ENCODE measurements at places on chromosomes 7 and 10. TPM values are rescaled to one million over a fixed set of nuclear protein-coding genes. Genes with fewer than 3 reads are reported as not detected.
A peak's percentile ranks its signal among the peaks of the same experiment; 100 is the strongest.

Gene AOAH
- total RNA-seq: 10.8 TPM

Gene LIPM
- not detected for total RNA-seq

Gene NXPH1
- not detected for total RNA-seq

Gene DPP6
- 0.98 TPM for total RNA-seq

Gene NPC1L1
- 0.29 TPM for total RNA-seq

- DNase-seq: no peak
- no peak overlapping the region for H3K27ac ChIP-seq
- peaks cover 22% of the 10 kb centered on the region for H3K36me3 ChIP-seq
Measured at GRCh38 chr7:849781-850180, 17.5 kb downstream of the SUN1 start.

DNA sequence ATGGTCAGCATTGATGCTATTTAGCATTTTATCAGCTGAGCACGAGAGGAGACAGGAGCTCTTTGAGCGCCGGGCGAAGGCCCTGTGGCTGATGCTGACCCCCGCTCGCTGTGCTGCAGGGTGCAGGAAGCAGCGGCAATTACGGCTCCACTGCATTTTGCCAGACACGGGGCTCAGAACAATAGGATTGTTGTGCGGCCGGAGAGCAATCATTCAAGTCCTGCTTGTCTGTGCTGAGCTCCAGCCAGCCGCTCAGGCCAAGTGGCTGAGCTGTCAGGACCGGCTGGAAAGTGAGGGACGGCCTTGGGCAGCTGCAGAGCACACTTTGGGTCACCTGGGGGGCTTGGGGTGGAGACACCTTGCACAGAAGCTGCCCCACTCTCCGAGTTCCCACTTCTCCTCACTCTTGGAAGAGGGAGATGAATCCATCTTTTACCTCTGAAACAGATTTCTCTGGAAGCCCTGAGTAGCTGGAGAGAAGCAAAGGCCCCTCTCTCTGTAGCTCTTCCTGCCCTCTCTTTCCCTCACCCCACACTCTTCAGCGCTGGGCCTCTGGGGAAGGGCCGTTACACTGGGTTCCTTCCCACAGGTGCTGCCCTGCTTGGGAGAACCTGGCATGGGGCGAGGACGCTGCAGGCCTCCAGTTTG lies 17.3 kb upstream of the ADARB2 start:
- no peaks in the 10 kb centered on the region for H3K4me1 ChIP-seq
- H3K27me3 ChIP-seq: peaks cover 9% of the 10 kb centered on the region
- H3K36me3 ChIP-seq: no peaks in the 10 kb centered on the region
- DNase-seq: no peak
- H3K4me3 ChIP-seq: no peak overlapping the region

GRCh38 chr7:15128716-15129115 lies 226.2 kb upstream of the DGKB start:
- H3K27me3 ChIP-seq: no peaks in the 10 kb centered on the region
- H3K4me3 ChIP-seq: no peak overlapping the region
- H3K27ac ChIP-seq: no peak overlapping the region
- no peak for DNase-seq
- H3K4me1 ChIP-seq: no peaks in the 10 kb centered on the region

- peaks cover 1% of the 10 kb centered on the region for H3K4me1 ChIP-seq
- H3K27me3 ChIP-seq: no peaks in the 10 kb centered on the region
- H3K27ac ChIP-seq: no peak overlapping the region
- H3K36me3 ChIP-seq: no peaks in the 10 kb centered on the region
Measured at GRCh38 chr10:91683975-91684374, 51.1 kb upstream of the PPP1R3C start.

DNA sequence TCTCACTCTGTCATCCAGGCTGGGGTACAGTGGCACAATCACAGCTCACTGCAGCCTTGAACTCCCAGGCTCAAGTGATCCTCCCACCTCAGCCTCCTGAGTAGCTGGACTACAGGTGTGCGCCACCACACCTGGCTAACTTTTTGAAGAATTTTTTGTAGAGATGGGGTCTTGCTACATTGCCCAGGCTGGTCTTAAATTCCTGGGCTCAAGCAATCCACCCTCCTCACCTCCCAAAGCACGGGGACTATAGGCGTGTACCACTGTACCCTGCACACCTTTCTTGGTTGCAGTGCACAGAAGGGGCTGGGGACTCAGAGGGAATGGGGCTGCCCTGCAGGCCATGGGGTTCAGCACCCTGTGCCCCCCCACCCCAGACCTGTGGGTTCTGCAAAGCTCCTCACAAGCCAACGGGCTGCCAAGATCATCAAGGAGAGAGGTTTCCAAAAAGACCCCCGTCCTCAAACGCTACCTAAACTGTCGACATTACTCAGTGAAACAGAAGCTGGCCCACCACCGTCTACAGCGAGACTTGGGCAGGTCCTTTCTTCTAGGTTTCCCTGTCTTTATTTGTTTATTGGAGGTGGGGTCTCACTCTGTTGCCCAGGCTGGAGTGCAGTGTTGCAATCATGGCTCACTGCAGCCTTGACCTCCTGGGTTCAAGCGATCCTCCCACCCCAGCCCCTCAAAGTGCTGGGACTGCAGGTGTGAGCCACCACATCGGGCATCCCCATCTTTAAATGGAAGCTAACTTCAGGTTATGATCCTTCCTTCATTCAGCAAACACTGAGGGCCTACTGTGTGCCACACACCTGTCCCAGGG lies 26.6 kb upstream of the ELFN1 start:
- H3K36me3 ChIP-seq: no peaks in the 10 kb centered on the region
- H3K27ac ChIP-seq: no peak overlapping the region
- no peak for DNase-seq
- no peaks in the 10 kb centered on the region for H3K4me1 ChIP-seq
- H3K27me3 ChIP-seq: peaks cover 4% of the 10 kb centered on the region

DNA sequence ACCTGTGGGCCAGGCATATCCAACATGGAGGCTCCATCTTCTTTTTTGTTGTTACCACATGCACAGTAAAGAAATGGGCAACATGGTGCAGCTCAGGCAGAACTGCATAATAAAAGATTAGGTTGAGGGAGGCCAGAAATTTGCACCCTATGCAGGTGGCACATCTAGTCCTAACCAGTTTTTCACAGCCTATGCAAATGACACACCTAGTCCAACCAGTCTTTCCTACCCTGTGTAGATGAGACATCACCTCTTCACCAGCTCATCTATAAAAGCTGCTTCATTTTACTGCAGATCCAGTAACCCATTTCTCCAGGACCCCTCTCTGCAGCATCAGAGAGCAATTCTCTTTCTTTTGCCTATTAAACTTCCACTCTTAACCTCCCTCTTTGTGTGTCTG lies 411.0 kb upstream of the PCDH15 start:
- no peak overlapping the region for H3K4me3 ChIP-seq
- no peaks in the 10 kb centered on the region for H3K27me3 ChIP-seq
- DNase-seq: no peak
- H3K27ac ChIP-seq: no peak overlapping the region

- H3K27ac ChIP-seq: no peak overlapping the region
- H3K27me3 ChIP-seq: no peaks in the 10 kb centered on the region
- no peaks in the 10 kb centered on the region for H3K36me3 ChIP-seq
- H3K4me3 ChIP-seq: no peak overlapping the region
Measured at GRCh38 chr10:128897401-128898129, 569.5 kb upstream of the MGMT start.

GRCh38 chr10:96287392-96288105 lies 16.2 kb upstream of the BLNK start:
- H3K27ac ChIP-seq: peak overlapping the region; percentile 66
- no peak overlapping the region for H3K4me3 ChIP-seq
- no peaks in the 10 kb centered on the region for H3K4me1 ChIP-seq
- no peak for DNase-seq
- H3K36me3 ChIP-seq: no peaks in the 10 kb centered on the region

DNA sequence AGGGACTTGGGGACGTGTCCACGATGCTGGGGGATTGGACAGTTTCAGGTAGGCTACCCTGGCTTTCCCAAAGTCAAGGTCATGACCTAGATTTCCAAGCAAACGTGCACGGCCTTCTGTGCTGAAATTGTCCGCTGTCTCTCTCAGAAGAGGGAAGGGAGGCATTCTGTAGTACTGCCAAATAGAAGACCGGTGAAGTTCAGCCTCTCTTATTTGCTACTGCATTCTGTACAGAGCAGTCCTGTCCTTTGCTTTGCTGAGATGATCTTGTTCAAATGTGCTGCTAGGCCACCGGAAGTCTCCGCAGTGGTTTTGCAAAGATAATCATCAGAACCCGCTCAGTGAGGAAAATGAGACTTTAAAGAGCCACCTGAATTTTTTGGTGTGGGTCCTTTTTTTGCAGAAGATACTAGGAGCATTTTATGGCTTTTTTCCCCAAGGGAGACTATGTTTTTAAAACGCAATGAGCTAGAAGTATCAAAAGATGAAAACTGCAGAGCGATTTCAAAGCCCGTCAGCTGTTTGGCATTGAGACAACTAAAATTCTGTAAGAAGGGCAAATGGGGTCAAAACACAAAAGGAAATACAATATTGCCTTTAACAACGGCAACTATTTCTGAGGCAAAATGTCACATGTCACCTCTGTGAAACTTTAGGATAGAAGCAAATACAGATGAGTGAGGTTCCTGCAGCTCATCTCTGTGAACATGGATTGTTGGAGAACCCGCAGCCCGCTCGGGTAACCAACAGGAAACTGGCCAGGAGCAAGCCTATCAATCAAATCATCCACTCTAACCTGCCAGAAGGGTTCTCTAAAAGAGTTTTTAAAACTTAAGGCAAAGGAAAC lies 1.3 kb upstream of the NMT2 start:
- H3K27me3 ChIP-seq: no peaks in the 10 kb centered on the region

DNA sequence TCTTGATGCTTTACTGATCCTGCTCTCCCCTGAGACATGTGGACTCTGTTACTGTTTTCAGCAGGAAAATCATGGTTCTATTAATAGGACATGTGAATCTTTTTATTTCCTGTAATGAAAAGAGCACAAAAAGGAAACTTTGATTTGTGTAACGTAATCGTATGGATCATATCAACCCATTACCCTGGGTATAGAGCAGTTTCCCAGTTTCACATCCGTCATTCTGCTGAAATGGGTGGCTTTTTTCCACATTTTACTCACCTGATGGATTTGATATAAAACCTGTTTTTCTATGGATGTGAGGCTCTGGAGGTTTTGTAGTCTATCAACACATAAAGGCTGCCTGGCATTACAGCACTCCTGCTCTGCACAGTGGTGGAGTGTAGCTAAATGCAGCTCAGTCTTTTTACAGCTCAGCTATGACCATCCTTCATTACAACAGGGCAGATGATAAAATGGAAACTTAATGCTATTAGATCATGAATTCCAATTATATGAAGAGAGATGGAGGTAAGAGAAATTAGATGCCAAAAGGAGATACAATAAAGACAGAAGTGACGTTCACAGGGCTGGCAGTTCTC lies 486.3 kb upstream of the C7orf33 start:
- no peak for DNase-seq
- H3K27ac ChIP-seq: no peak overlapping the region
- H3K4me3 ChIP-seq: no peak overlapping the region
- H3K27me3 ChIP-seq: no peaks in the 10 kb centered on the region
- H3K4me1 ChIP-seq: no peaks in the 10 kb centered on the region

DNA sequence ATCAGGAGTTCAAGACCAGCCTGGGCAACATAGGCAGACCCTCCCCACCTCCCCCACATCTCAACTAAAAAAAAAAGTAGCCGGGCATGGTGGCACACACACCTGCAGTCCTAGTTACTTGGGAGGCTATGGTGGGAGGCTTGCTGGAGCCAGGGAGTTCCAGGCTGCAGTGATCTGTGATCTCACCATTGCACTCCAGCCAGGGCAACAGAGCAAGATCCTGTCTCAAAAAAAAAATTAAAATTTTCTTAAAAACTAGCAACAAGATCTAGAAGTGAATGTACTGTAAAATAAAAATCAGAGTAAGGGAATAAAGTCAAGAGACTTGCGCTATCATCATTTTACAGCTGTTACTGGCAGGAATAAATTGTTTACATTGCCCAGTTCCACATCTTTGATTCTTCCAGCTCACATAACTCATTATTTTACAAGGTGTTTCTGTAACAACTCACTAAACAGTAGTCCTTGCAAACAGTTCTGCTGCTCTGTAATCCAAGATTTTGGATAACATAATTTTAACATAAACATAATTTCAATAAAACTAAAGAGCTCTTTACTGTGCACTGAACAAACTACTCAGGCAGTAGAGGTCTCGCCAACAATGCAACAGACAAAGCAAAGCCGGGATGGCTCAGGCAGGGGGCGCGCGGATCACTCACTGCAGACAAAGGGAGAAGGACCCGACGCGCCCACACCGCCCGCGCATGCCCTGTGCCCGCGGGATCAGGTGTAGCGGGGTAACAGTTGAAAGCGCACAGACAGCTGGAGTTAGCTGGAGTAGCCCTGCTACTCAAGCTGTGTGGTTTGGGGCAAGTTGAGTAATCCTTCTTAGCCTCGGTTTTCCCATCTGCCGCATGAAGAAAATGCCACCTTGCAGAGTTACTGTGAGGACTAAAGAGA lies 73.3 kb upstream of the NFE2L3 start:
- no peaks in the 10 kb centered on the region for H3K4me1 ChIP-seq
- DNase-seq: peak; percentile 58
- no peaks in the 10 kb centered on the region for H3K36me3 ChIP-seq
- H3K27ac ChIP-seq: no peak overlapping the region
- H3K4me3 ChIP-seq: no peak overlapping the region
- no peaks in the 10 kb centered on the region for H3K27me3 ChIP-seq

DNA sequence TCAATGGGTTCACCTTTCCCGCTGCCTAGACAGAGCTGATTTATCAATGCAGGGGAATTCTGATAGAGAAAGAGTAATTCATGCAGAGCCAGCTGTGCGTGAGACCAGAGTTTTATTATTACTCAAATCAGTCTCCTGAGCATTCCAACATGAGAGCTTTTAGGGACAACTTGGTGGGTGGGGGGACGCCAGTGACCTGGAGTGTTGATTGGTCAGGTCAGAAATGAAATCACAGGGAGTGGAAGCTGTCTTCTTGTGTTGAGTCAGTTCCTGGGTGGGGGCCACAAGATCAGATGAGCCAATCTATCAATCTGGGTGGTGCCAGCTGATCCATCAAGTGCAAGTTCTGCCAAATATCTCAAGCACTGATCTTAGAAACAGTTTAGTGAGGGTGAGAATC lies 99.0 kb upstream of the CAV2 start:
- no peak overlapping the region for H3K4me3 ChIP-seq
- H3K4me1 ChIP-seq: no peaks in the 10 kb centered on the region
- H3K27me3 ChIP-seq: no peaks in the 10 kb centered on the region
- no peaks in the 10 kb centered on the region for H3K36me3 ChIP-seq
